ENCODE measurements at places on chromosomes 5 and 9. TPM values are rescaled to one million over a fixed set of nuclear protein-coding genes. Genes with fewer than 3 reads are reported as not detected.
A peak's percentile ranks its signal among the peaks of the same experiment; 100 is the strongest.

The MATR3 gene
- total RNA-seq: 145 TPM

The GMCL2 gene
- not detected for total RNA-seq

The KIF12 gene
- total RNA-seq: not detected

The HACD4 gene
- 2.4 TPM for total RNA-seq

The TERT gene
- total RNA-seq: 2.2 TPM

The PHF24 gene
- total RNA-seq: not detected

DNA sequence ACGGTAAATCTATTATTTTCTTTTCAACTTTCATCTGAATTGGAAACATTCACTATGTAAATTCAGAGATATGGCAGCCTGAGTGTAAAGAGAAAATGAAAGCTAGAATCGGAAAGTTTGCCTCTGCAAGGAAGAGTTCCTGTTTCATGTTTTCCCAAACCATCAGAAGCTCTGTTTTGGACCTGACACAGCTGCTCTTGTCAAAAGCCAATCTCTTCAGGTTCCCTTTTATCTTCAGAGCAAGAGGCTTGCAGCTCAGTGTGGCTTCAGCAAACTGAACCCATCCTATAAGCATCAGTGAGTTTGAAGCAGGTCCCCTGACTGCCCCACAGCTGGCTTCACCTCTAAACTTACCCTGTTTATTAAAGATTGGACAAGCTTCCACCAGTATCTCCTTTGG, 1099.7 kb downstream of the DTWD2 start:
- H3K27ac ChIP-seq: no peak overlapping the region
- H3K4me3 ChIP-seq: no peak overlapping the region
- no peaks in the 10 kb centered on the region for H3K4me1 ChIP-seq

DNA sequence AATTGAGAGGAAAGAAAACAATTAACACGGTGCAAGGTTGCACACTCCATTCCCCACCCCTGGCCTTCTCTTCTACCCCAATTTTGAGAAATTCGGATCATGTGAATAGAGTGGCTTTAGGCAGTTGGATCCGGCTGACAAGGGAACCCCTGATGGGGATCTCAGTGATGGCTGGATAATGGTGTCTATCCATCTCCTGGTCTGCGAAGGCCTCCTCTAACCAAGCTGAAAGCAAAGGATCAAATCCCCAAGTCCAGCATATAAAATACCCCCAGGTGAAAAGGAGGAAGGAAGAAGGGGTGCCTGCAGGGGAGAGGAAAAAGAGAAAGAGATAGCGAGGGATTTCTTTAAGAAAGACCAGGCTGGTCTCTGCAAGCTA, 16.0 kb downstream of the NR2F1 start:
- 0 out of 2 replicates have a peak, but pooled peaks cover 6% of the 10 kb centered on the region for H3K36me3 ChIP-seq
- no peak for DNase-seq
- H3K4me1 ChIP-seq: no peaks in the 10 kb centered on the region
- no peak overlapping the region for H3K4me3 ChIP-seq
- H3K27ac ChIP-seq: no peak overlapping the region

DNA sequence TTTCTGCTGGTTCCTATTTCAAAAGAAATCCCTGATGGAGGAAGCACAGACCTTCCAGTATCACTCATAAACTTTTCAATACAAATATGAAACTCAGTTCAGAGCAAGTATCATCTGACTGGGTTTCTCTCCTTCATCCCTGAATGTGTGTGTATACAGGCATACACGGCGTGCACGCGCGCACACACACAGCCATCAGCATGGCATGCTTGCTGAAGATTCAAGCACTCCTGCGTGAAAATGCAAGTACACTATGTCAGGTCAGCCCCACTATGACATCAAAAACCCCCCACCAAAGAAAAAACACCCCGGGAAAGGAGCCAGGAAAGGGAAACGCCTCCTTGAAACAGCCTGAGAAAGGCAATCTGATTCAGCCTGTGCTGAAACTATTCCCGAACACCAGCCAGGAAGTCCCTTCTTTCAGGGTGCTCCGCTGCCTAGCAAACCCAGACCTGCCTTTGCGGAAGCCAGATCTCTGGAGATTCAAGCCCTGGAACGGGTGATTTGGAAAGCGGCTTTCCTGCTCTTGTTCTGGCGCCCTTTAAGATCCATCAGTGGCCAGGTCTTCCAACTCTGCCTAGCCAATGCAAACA, 831 bp downstream of the KLHL3 start:
- H3K4me3 ChIP-seq: peak overlapping the region; percentile 51
- H3K36me3 ChIP-seq: no peaks in the 10 kb centered on the region
- H3K27me3 ChIP-seq: no peaks in the 10 kb centered on the region
- H3K4me1 ChIP-seq: peaks cover 52% of the 10 kb centered on the region

- no peak overlapping the region for H3K4me3 ChIP-seq
- H3K4me1 ChIP-seq: no peaks in the 10 kb centered on the region
- H3K27ac ChIP-seq: no peak overlapping the region
These were observed 495.2 kb downstream of the GADD45G start for GRCh38 chr9:90100014-90100413.

- DNase-seq: no peak
- peak overlapping the region; percentile 84 for H3K4me3 ChIP-seq
- H3K36me3 ChIP-seq: no peaks in the 10 kb centered on the region
- H3K4me1 ChIP-seq: peaks cover 25% of the 10 kb centered on the region
These were observed 1.5 kb downstream of the NDFIP1 start for GRCh38 chr5:142110046-142110531.

DNA sequence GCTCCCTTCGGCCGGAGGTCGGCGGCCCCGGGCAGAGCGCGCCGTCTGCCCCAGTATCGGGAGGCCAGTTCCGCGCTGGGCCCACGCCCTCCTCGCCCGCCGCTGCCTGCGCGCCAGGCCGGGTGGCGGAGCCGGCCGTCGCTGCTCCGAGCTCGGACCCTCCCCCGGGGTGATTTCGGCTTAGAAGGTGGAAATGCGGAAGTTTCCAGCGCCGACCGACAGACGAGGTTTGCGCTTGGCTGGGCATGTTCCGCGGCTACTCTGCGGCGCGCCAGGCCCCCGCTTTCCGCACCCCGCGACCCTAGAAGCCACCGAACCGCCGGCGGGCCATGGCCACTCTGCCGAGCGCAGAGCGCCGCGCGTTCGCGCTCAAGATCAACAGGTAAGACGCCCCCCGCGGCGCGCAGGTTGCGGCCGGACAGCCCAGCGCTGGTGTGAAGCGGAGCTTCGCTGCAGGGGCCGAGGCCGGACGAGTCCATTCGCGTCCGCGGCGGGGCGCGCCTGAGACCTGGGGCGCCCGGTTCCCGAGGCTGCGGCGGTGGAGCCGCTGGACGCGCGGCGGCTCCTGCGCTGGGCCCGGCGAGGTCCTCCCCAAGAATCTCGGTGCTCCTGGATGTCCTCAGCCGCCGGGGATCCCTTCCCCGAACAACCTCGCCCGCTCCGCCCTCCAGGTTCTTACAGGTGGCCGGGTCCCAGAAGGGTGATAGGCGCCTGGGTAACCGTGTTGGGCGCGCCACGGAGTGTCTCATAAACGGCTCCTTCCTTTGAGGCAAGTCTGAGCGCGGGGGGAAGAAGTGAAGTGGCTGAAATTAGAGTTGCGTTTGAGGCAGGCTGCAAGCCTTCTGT, at the start of gene DOCK8:
DOCK8 (plus strand) TSS at position 218 of the 846 bp plus-strand sequence; CDS start at position 330, 112 bp downstream.
- no peaks in the 10 kb centered on the region for H3K36me3 ChIP-seq
- H3K27ac ChIP-seq: no peak within 1 kb of the TSS
- H3K27me3 ChIP-seq: no peaks in the 10 kb centered on the region
- H3K4me1 ChIP-seq: no peaks in the 10 kb centered on the region
- peak; percentile 37 for DNase-seq

DNA sequence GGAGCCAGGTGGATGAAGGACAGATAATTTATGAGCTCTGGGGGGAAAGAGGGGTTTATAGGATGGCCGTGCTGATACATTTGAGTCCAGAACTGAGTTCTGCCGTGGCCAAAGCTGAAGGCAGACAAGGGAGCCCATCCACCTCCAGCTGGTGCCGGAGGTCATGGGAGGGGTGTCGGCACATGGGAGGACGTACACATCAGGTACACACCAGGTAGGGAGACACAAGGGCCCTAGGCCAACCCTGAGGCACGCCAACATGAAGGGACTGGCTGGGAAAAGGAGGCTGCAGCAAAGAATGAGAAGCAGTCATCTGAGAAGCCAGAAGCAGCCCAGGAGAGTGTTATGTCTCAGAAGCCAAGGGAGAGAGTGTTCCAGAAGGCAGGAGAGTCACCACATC, 2.1 kb upstream of the GPRIN1 start:
- no peak overlapping the region for H3K27ac ChIP-seq
- no peak for DNase-seq
- no peak overlapping the region for H3K4me3 ChIP-seq
- H3K27me3 ChIP-seq: no peaks in the 10 kb centered on the region
- no peaks in the 10 kb centered on the region for H3K36me3 ChIP-seq
- peaks cover 24% of the 10 kb centered on the region for H3K4me1 ChIP-seq

- H3K27me3 ChIP-seq: no peaks in the 10 kb centered on the region
- H3K4me1 ChIP-seq: peaks cover 30% of the 10 kb centered on the region
- H3K36me3 ChIP-seq: no peaks in the 10 kb centered on the region
- H3K27ac ChIP-seq: peak overlapping the region; percentile 31
These were observed 228.7 kb downstream of the DCP2 start for GRCh38 chr5:113205323-113205722.

DNA sequence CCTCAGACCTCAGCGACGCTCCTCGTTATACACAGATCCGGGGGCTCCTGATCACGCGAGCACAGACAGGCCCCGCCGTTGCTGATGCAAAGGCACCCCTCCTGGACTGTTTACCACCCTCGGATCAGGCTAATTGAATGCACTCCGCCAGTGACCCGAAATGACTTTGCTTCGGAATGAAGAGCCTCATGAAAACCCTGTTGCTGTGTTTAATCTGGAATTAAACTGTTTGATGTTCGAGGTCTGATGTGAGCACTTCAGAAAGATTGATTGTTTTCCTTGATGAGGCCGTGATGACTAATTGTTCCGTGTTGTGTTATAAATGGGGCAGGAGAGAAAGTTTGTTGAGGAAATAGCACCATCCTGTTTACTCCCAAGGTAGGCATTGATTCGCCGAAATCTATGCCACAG, 190.5 kb upstream of the PPP1R26 start:
- no peaks in the 10 kb centered on the region for H3K36me3 ChIP-seq
- no peak overlapping the region for H3K4me3 ChIP-seq
- DNase-seq: no peak
- H3K27me3 ChIP-seq: peaks cover 77% of the 10 kb centered on the region
- no peaks in the 10 kb centered on the region for H3K4me1 ChIP-seq

GRCh38 chr5:96330530-96331140, 102.4 kb downstream of the PCSK1 start:
- no peaks in the 10 kb centered on the region for H3K27me3 ChIP-seq
- H3K36me3 ChIP-seq: no peaks in the 10 kb centered on the region
- H3K4me3 ChIP-seq: no peak overlapping the region
- no peak for DNase-seq
- no peak overlapping the region for H3K27ac ChIP-seq

- H3K27ac ChIP-seq: no peak overlapping the region
- H3K27me3 ChIP-seq: no peaks in the 10 kb centered on the region
- no peak for DNase-seq
- H3K36me3 ChIP-seq: no peaks in the 10 kb centered on the region
- no peak overlapping the region for H3K4me3 ChIP-seq
These were observed 232.2 kb upstream of the KLF4 start for GRCh38 chr9:107721705-107722245.

GRCh38 chr9:127554966-127555839, 56.9 kb upstream of the STXBP1 start:
- no peaks in the 10 kb centered on the region for H3K27me3 ChIP-seq
- DNase-seq: no peak
- H3K4me1 ChIP-seq: peaks cover 62% of the 10 kb centered on the region
- H3K27ac ChIP-seq: peak overlapping the region; percentile 74

GRCh38 chr5:34991486-34992238, 56.1 kb downstream of the AGXT2 start:
- no peaks in the 10 kb centered on the region for H3K4me1 ChIP-seq
- H3K4me3 ChIP-seq: no peak overlapping the region
- H3K36me3 ChIP-seq: no peaks in the 10 kb centered on the region
- no peak for DNase-seq
- peaks cover 43% of the 10 kb centered on the region for H3K27me3 ChIP-seq
- H3K27ac ChIP-seq: no peak overlapping the region
